Tibial nerve (tissue), 4 donors: ENCODE measurements at places on chromosomes 1 and 21.

DNA sequence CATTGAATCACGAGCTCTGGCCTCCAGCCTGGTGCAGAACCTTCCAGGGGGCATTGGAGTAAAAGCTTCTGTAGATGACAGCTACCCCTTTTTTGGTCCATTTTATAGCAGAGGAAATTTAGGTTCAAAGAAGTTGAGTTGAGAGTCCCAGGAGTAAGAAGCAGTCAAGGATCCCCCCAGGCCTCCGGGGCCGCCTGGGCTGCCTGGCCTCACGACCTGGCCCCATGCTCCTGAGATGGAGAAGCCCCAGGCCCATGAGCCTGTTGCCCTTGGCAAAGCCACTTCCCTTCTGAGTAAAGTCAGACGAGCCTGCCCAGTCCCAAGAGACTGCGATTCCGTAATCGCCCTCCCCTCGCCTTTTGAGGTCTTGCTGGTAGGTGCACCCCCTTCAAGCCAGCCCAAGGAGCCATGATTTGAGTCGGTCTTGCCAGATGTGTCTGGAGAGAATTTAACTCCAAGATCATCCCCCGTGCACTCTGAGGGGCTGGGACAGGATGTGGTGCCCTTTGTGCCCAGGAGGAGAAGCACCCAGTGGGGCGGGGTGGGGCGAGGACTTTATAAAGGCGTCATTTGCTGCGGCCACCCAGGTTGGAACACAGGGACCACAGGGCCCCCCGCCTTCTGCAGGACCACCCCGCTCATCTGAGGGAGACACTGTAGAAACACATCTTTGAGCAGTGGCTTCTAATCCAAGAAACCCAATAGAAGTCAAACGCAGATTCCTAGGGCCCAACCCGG is 30.1 kb downstream of the PDE9A start:
- no peak for DNase-seq

DNA sequence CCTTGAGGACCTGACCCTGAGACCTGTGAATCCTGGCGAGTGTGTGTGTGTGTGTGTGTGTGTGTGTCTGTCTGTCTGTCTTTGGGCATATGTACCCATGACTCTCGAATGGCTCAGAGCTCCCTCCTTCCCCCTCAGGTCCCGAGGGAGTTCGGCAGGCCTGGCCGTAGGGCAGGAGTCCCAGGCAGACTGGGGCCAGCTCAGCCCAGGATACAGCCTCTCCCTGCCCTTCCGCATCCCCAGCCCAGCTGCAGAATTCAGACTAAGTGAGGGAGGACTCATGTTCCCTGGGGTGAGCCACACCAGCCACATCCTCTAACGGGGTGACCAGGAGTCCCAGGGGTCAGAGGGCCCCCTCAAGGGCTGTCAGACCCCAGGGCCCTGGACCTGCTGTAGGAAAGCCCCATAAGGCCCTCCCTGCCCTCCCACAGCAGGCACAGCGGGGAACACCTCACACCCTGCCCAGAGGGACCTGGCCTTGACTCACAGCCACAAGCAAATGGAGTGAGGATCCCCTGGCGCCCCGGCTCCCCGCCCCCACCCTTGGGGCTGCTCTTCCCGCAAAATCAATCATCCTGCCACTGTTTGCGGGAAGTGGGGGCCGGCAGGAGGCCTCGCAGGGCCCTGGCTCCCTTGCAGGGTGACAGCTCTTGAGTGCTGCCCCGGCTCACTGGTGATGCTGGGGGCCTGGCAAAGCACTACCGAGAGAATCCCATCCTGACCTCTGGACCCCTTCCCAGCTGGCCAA is 101.7 kb upstream of the CASZ1 start:
- no peak for DNase-seq

DNA sequence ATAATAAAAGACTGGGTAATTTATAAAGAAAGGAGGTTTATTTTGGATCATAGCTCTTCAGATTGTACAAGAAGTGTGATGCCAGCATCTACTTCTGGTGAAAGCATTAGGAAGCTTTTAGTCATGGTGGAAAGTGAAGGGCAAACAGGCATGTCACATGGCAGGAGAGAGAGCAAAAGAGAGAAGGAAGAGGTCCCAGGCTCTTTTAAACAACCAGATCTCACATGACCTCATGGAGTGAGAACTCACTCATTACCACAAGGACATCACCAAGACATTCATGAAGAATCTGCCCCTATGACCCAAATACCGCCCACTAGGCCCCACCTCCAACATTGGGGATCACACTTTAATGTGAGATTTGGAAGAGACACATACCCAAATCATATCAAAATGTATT is 10.0 kb downstream of the RPTN start:
- no peak for DNase-seq

DNA sequence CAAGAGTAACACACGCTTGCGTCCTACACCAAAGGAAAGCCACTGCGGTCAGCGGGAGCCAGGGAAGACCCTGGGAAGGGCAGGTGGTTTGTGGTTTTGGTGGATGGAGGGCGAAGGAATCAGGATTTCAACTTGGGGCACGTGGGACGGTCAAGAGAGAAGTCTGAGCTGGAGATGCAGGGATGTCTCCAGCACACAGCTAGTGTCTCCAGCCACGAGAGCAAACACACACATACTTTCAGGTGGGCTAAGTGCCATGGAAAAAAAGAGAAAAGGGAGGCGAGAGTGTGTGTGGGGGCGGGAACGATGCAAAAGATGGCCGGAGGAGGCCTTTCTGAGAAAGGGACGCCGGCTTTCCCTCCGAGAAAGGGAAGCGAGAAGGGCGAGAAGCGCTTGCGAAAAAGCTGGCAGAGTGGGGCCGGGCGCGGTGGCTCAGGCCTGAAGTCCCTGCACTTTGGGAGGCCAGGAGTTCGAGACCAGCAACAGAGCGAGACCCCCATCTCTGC is 1.4 kb upstream of the SRRM1 start:
- no peak for DNase-seq

DNA sequence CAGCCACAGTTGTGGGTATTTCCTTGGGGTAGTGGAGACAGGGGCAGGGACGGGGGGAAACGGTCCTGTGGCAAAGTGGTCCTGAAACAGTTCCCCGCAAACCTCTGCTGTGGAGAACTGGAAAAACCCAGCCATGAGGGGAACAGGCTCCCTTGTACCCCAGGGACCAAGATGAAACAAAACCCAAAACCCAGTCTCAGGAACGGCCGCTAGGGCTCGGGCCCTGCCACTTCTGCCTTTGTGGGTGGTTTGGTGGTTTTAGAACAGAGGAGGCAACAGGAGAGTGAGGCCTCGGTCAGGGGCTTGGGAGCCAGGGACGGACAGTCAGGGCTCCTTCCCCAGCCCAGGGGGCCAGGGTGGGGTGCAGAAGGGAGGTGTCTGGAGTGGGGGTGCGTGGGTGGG is 24.8 kb upstream of the EDN2 start:
- DNase-seq: no peak

GRCh38 chr1:98870959-98871903 is 133.4 kb downstream of the PLPPR5 start:
- no peak for DNase-seq

- no peak for DNase-seq
Observed at GRCh38 chr1:24276791-24277190, 42.4 kb upstream of the GRHL3 start.

GRCh38 chr1:25035523-25036116 is 105.5 kb upstream of the RUNX3 start:
- DNase-seq: no peak

DNA sequence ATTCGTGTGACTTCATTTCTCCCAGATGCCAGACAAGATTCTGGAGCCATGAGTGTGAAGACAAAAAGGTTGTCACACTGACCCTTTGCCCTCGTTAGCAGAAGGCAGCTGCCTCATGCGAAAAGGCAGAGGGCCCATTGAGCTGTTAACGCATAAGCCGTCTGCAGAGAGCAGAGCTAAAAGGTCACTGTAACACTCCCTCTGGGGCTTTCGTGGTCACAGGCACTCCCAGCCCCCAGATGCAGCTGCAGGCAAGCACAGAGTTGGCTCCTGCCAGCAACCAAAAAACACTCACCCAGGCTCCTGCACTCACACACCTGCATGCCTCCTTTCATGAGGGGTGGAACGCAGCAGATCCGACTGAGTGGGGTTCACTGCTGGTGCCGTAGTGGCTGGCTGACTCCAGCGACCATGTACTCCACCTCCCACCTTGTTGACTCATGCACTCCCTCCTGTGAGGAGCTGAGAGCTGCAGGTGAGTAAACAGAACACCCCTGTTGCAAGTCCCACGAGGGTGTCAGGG is 287.5 kb downstream of the SMYD3 start:
- DNase-seq: no peak

- DNase-seq: no peak
Observed at GRCh38 chr1:82931006-82931405, 1067.9 kb downstream of the TTLL7 start.

GRCh38 chr1:24955161-24955560 is 25.1 kb upstream of the RUNX3 start:
- no peak for DNase-seq

GRCh38 chr1:70387507-70387906 is 23.6 kb upstream of the CTH start:
- no peak for DNase-seq

DNA sequence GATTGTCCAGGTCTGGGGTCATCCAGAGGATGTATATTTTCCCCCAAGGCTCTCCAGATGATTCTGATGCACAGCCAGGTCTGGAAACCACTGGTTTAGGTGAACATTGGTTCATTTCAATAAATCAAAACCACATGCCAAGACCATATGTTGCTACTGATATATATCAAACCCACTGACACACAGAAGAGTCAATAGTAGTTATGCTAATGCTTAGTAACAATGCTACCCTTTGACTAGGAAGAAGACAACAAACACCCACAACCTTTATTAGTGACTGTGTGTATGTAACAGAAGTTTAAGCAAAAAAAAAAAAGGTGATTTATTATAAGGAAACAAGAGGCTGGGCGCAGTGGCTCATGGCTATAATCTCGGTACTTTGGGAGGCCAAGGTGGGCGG is 35.6 kb upstream of the POU2F1 start:
- DNase-seq: no peak

DNA sequence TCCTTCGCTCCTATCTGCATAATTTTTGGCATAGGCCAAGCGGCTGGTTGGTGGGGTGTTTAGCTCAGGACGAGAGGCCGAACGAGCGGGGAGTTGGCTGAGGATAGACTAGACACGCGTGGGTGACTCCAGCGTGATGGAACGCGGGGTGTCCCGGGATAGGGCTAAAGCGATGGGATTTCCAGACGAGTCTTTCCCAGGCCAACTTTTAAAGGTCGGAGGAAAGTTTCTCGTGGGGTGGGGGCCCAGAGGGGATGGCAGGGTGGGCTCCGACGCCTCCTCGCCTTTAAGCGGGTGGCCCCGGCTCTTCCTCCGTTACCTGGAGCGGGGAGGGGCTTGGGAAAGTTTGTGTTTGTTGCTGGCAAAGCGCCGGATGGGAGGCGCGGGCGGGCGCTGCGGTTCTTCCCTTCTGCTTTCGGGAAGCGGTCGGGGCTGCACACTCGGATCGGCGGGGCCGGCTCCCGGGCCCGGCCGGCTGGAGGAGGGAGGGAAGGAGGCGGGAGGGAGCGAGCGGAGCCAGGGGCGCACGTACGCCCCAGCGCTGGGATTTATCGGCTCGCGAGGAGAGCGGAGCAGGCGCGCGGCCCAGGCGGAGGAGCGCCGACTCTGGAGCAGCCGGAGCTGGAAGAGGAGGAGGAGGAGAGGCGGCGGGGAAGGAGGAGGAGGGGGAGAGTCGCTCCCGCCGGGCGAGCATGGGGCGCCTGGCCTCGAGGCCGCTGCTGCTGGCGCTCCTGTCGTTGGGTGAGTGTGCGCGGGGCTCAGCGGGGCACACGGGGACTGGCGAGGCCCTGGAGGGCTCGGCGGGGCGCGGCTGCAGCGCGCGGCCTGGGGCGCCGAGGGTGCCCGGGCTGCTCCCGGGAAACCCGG is at the start of gene PTGFRN:
PTGFRN (plus strand) TSS at position 405 of the 867 bp plus-strand sequence; CDS start at position 693, 288 bp downstream.
- peak; percentile 29 for DNase-seq

DNA sequence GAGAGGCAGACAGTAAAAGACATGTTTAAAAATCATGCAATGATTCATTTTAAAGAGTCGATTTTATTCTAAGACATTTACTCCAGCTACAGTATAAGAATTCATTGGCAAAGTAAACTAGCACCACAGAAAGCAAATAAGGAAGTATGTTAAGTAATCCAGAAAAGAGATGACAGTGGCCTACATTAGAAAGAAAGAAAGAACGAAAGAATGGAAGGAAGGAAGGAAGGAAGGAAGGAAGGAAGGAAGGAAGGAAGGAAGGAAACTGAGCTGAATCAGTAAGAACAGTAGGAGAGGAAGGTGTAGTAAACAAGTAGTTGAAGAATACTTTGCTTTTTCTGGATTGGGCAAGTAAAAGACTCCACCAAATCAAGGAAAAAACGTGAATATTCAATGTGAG is 62.2 kb downstream of the ZZZ3 start:
- no peak for DNase-seq

DNA sequence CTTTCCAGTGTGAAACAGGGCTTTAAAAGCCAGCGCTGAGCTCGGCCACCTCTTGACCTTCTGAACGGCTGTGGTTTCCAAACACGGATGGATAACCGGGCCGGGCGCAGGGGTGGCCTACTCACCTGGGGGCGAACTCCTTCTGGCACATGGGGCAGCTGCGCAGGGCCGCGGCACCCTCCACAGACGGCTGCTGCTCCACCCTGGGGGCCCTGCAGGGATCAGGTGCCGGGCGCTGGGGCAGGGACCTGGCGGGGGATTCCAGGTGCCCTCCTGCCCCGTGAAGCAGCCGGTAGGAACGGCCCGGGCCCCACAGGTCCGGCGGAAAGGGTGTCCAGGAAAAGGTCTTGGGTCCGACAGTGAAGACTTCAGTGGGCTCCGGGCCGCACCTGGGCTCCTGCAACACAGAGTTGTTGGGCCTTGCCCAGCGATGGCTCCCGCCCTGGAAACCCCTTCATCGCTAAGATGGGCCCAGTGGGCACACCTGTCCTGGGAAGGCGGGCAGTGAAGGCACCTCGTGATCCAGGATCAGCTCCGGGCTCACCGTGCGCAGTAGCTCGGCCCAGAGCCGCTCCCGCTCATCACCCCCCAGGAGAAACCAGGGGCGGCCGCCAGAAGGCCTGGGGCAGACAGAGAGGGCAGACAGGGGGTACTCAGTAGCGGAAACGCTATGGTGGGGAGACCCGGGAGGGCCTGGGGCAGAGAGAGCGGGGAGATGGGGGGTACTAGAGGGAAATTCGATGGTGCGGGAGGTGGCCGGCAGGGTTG is 874 bp downstream of the FAAP20 start:
- no peak for DNase-seq

DNA sequence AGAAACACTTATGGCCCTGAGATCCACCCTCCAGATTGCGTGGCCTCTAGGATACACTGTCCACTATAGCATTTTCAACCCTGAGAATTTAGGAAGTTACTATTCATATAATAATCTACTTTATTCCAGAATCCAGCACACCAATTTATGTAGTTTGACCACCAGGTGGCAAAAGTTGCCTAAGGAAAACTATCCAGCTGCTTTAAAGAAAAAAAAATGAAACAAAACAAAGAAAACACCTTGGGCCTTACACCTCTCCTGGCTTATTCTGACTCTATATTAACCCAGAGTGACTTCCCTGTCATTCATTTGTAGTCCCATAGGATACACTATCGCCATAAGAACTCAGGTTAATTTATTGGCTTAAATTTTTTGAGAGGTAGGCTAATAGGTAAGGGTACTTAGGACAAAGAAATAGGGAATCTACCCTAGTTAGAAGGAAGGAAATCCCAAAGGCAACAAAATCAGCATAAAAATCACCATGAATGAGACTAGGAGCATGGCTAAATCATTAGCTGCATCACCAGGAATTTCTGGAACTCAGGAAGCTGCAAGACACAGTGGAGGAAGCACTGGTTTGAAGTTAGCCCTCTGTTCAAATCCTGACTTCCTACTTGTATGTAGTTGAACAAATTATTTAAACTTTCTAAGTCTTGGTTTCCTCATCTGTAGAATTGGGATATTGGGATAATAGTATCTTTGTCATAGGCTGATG is 107.5 kb downstream of the SPAG17 start:
- DNase-seq: no peak
